ENCODE measurements at places on chromosomes 13 and 19. TPM values are rescaled to one million over a fixed set of nuclear protein-coding genes. Genes with fewer than 3 reads are reported as not detected.

The C2CD4C gene
- total RNA-seq, result 2.2 TPM

The RETN gene
- total RNA-seq, result 0.51 TPM

DNA sequence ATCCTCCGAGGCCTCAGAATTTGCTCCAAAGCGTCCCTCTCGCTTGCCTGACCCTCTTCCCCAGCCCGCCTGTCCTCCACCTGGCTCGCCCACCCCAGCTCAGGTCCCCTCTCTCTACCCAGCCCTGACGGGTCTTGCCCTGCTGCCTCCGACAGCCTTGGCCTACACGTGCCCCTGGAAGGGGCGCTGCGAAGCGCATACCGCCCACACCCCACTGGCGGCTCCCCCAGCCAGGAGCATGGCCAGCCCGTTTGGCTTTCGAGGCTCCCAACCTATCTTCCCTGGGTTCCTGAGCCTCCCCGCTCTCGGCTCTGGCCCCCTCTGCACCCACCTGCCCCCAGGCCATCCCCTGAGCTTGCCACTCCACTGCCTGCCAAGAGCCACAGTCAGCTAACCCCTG, 4.5 kb downstream of the XAB2 start:
- no peaks in the 10 kb centered on the region for H3K27me3 ChIP-seq
- no peak overlapping the region for H3K27ac ChIP-seq
- H3K4me1 ChIP-seq, result peaks cover 20% of the 10 kb centered on the region
- H3K4me3 ChIP-seq, result no peak overlapping the region

GRCh38 chr19:3603121-3603811, 3.4 kb downstream of the TBXA2R start:
- peak overlapping the region; percentile 27 for H3K27ac ChIP-seq
- no peaks in the 10 kb centered on the region for H3K36me3 ChIP-seq
- H3K4me1 ChIP-seq, result peaks cover 27% of the 10 kb centered on the region

DNA sequence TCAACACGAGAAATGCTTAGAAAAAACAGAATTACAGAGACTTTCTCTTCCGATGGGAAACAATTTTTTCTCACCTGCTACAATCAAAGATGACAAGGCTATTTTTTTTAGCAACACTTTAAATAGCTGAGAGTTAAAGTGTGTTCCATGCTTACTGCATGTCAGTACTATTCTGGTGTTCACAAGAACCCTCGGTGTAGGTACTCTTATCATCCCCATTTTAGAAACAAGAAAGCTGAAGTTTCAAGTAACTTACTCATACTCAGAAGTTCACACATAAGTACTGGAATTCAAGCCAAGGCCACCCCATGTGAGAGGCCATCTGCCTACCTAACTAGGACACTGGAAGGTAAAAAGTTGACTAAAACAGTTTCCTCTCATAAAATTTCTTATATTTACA, 9.0 kb upstream of the TNFRSF19 start:
- peaks cover 7% of the 10 kb centered on the region for H3K4me1 ChIP-seq
- DNase-seq, result no peak
- no peaks in the 10 kb centered on the region for H3K27me3 ChIP-seq
- no peaks in the 10 kb centered on the region for H3K36me3 ChIP-seq
- no peak overlapping the region for H3K4me3 ChIP-seq

- H3K4me1 ChIP-seq, result peaks cover 13% of the 10 kb centered on the region
- H3K36me3 ChIP-seq, result no peaks in the 10 kb centered on the region
- peak overlapping the region; percentile 57 for H3K4me3 ChIP-seq
- DNase-seq, result no peak
These were observed 27.5 kb upstream of the UBE2L5 start for GRCh38 chr13:30394751-30395191.
